Ascending aorta (tissue), 2 donors: ENCODE measurements at places on chromosomes 7 and 10.

DNA sequence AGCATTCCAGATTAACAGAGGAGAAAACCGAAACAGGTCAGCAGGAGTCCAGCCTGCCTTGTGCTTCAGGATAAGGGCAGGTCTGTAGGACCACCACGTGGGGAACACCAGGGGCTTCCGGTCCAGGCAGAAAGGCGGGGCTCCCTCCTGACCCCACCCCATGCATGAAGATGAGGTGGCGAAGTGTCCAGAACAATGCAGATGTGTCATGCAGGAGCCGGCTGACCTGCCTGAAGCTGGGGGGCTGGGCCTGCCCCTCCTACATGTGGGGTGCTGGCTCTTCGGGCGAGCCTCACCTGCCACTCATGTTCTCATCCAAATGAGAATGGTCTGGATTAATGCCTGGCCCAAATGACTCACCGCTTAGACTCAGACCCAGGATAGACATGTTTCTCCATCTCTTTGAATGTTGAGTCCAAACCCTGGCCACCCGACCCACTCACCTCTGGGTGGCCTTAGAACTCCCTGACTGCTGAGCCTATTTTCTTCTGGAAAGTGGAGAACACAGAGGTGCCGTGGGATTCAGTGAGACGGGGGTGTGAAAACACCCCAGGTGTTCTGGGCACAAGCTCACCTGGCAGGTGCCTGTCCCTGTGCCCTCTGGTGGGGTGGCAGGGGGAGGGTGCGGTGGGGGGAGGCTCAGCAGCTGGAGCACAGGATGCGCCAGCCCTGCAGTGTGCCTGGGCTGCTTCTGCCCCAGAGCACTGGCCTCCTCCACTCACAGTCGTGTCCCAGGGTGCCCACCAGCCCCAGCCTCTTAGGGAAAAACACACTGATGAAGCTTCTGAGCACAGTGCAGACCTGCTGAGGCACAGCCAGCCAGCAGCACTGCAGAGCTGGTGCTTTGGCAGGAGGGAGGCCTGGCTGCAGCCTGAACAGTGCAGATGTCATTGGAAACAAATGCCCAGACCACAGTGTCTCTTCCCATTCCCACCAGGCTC, 55.2 kb upstream of the GDF10 start:
- no peak for DNase-seq

GRCh38 chr10:71805776-71806703, 32.7 kb upstream of the VSIR start:
- DNase-seq, result no peak

DNA sequence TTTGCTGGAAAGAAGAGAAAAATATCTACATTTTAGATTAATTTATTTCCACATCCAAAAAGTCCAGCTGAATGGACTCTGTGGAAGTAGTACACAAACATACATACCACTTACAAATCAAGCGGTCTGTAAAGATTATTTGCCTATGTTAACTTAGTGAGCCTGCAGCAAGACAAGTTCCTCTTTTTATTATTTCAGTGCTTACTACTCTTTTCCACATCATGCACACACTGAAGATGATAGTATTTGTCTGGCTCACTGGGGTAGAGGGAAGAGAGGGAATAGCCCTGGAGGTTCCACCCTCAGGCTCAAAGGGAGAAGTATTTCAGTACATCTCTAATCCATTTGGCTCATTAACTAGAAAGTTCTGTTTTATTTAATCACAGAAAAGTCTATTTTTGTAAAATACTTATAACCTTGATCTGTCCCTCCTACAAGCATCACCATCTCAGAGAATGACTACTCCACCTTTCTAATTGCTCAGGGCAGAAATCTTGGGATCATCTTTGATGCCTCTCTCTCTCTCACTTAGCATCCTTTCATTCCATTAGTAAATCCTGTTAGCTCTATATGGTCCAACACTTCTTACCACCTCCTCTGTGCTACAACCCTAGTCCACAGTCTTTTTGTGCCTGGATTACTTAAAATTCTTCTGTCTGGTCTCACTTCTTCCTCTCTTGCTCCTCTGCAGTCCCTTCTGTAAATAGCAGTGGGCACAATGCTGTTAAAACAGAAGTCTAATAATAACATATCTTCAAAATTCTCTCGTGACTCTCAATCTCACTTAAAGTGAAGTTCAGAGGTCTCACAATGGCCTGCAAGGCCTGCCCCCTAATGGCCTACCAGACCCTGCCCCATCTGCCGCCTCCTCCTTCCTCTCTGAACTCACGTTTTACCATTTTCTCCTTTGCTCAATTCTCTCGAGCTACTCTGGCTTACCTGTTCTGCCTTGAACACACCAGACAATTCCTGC, 64.3 kb upstream of the CCDC6 start:
- DNase-seq, result no peak

GRCh38 chr7:116630932-116631671, 40.9 kb upstream of the MET start:
- DNase-seq, result peak; percentile 33
